ENCODE measurements at places on chromosomes 12 and 14. TPM values are rescaled to one million over a fixed set of nuclear protein-coding genes. Genes with fewer than 3 reads are reported as not detected.

The GDF11 gene
- total RNA-seq = 8.1 TPM

DNA sequence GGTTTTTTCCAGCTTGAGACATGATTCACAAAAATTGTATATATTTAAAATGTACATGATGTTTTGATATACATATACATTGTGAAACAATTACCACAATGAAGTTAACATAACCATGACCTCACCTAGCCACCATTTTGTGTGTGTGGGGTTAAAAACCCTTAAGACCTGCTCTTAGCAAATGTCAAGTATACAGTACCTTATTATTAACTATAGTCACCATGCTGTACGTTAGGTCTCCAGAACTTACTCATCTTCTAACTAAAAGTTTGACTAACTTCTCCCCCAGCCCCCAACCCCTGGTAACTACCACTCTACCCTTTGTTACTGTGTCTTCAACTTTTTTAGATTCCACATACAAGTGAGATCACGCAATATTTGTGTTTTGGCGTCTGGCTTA is 52.6 kb downstream of the EIF2S3B start:
- H3K4me1 ChIP-seq = no peaks in the 10 kb centered on the region
- no peak overlapping the region for H3K4me3 ChIP-seq
- H3K36me3 ChIP-seq = no peaks in the 10 kb centered on the region
- DNase-seq = no peak

DNA sequence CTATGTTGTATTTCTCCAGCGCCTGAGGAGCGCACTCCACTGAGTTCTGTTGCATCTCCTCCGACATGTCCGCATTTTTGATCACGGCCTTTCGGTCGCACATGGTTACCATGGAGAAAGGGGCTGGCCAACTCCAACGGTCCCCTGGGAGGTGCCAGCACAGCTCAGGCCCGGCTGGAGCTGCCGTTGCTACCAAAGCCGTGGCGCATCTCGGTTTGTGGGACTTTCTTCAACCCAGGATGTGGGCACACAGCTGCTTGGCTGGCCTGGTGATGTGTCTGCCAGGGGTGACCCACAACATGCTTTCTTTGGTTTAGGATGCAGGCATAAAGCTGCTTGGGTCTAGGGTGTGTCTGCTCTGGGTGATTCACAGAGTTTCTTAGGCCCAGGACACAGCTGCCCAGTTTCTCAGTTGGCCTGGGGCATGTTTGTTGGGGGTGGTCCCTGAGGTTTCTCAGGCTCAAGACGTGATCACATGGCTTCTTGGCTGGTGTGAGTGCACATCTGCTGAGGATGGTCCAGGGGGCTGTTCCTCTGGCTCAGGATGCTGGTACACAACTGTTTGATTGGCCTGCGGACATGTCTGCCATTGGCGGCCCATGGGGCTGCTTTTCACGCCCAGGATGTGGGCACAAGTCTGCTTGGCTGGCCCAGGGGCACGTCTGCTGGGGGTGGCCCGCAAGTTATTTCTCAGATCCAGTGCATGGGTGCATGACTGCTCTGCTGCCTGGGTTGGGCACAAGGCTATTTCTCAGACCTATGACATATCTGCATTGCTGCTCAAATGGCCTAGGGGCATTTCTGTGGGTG is 25.9 kb upstream of the GTF2A1 start:
- no peak overlapping the region for H3K27ac ChIP-seq
- H3K27me3 ChIP-seq = no peaks in the 10 kb centered on the region
- no peaks in the 10 kb centered on the region for H3K4me1 ChIP-seq
- no peak for DNase-seq
- no peaks in the 10 kb centered on the region for H3K36me3 ChIP-seq

DNA sequence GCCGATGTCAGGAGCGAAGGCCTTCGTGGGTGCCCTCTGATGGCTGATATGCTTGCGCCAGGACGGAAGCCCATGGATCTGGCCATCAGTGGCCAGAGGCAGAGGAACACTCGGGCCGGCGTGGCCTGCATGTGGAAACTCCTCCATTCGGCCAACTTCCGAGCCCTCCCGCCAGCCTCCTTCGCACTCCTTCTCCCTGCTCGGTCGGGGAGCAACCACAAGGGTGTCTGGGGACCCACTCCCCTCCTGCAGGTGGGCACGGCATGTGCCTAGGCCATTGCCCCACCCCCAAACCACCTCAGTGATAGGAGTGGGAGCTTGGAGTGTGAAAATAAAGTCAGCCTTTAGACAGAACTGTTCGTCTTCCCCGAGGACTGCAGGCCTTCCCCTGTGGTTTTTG is 231.3 kb downstream of the BCL11B start:
- no peak overlapping the region for H3K4me3 ChIP-seq
- H3K4me1 ChIP-seq = no peaks in the 10 kb centered on the region
- DNase-seq = no peak
- no peaks in the 10 kb centered on the region for H3K36me3 ChIP-seq

The DNAH10 gene
- not detected for total RNA-seq

DNA sequence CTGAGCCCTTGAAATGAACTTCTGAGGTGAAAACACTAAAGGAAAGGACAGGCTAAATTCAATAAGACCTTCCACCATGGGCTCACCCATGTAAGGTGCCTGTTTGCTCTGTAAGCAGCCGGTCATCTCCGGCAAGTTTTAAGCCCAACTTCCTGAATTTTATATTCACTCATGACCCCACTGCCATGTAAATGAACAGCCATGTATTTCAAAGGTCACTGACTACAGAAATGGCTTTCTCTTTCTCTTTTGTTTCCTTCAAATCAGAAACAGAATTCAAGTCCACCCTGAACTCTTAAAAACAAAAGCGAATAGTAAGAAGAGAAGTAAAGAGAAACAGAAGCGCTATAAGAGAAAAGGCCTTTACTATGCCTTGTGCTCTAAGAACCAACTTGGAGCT is 61.7 kb upstream of the OVCH1 start:
- peaks cover 5% of the 10 kb centered on the region for H3K36me3 ChIP-seq
- DNase-seq = no peak
- peak overlapping the region; percentile 25 for H3K27ac ChIP-seq
- no peaks in the 10 kb centered on the region for H3K27me3 ChIP-seq
- no peak overlapping the region for H3K4me3 ChIP-seq

DNA sequence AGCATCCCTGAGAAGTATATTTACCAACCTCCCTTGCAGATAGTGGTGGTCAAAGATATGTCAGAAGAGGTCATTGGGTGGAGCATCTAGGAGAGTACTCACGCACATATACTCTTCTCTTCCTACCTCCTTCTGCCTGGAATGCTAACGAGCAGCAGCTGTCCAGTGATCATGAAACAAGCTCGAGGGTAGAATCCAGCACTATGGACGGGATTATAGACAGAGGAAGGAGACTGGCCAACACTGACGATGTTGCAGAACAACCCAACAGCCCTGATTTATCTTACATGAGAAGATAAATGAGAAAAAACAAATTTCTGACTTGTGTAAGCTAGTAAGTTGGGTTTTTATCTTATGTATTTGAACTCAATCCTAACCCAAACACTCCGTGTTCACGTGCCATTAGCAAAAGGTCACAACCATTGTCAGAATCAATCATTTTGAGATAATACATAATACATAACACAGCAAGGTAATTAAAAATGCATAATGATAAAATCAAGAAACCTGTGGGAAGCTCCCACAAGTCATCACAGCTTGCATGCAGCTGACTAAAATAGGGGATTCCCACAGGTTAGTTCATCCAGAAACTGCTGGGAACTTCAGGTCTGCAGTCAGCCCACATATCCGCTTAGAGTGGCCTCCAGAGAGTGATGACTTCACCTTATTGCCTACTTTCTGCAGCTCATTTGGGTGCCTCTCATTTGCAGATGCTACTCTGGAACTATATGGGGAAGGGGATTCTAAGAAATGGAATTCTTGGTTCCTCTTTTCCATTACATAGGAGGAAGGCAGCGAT is 36.3 kb upstream of the STK38L start:
- no peaks in the 10 kb centered on the region for H3K36me3 ChIP-seq
- DNase-seq = no peak
- no peak overlapping the region for H3K4me3 ChIP-seq
- H3K27ac ChIP-seq = no peak overlapping the region
- no peaks in the 10 kb centered on the region for H3K27me3 ChIP-seq
- H3K4me1 ChIP-seq = no peaks in the 10 kb centered on the region

DNA sequence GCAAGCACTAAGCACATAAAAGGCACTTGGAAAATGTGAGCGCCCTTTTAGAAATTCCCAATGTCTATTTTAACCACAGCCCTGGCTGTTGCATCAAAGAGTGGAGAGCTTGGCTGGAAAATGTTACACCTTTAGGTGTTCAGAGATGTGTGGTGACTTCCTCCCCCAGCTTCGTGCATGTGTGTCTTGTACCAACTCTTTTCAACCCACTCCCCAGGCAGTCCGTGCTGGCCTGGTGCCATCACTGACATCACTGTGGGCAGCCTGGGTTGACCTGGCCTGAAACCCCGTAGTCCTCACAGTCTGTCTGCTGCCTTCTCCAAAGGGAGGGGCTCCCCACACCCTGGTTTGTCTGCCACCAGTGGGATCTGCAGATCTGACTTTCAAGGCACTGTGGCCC is 101.8 kb downstream of the SCARB1 start:
- peaks cover 3% of the 10 kb centered on the region for H3K4me1 ChIP-seq
- H3K36me3 ChIP-seq = no peaks in the 10 kb centered on the region
- H3K27me3 ChIP-seq = no peaks in the 10 kb centered on the region
- H3K27ac ChIP-seq = peak overlapping the region; percentile 13
- DNase-seq = no peak

The FAR2 gene
- total RNA-seq = 3.0 TPM

GRCh38 chr12:82959821-82960220 is 273.1 kb downstream of the TMTC2 start:
- H3K36me3 ChIP-seq = no peaks in the 10 kb centered on the region
- H3K27me3 ChIP-seq = no peaks in the 10 kb centered on the region
- no peaks in the 10 kb centered on the region for H3K4me1 ChIP-seq
- H3K27ac ChIP-seq = no peak overlapping the region
- H3K4me3 ChIP-seq = no peak overlapping the region

The NKX2-8 gene
- not detected for total RNA-seq

The GLIPR1L2 gene
- total RNA-seq = 3.8 TPM

- H3K4me1 ChIP-seq = no peaks in the 10 kb centered on the region
- H3K27me3 ChIP-seq = no peaks in the 10 kb centered on the region
- H3K36me3 ChIP-seq = peaks cover 38% of the 10 kb centered on the region
- no peak overlapping the region for H3K27ac ChIP-seq
- H3K4me3 ChIP-seq = no peak overlapping the region
Measured at GRCh38 chr14:88614218-88614907, 51.5 kb downstream of the ZC3H14 start.

DNA sequence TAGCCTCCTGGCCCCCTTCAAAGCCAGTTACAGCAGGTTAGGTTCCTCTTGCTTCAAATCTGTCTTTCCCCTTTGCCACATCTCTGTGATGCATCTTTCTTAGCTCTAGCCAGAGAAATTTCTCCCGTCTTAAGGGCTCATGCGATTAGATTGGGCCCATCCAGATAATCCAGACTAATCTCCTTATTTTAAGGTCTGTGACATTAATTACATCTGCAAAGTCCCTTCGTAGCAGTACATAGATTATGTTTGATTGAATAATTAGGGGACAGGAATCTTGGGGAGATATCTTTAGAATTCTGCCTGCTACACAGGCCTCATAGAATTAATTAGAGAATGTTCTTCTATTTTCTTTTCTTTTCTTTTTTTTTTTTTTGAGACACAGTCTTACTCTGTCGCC is 79.3 kb downstream of the SPATS2 start:
- H3K27me3 ChIP-seq = no peaks in the 10 kb centered on the region
- no peaks in the 10 kb centered on the region for H3K4me1 ChIP-seq
- H3K27ac ChIP-seq = no peak overlapping the region
- H3K4me3 ChIP-seq = no peak overlapping the region
- H3K36me3 ChIP-seq = no peaks in the 10 kb centered on the region

DNA sequence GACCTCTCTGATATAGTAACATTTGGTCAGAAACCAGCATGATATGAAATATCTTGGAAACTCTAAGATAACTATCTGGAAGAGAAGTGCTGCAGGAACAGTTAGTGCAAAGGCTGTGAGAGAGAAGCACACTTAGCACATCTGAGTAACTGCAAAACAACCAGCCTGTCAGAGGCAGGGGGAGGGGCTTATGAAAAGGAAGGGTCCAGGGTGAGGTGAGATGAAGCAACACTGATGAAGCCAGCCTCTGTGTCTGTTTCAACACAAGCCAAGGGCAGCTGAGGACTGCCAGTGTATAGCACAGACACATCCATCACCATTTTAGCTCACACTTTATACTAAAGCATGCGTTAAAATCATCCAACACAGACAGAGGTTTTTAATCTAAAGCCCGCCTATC is 37.4 kb upstream of the OVCH1 start:
- no peak overlapping the region for H3K4me3 ChIP-seq
- no peak overlapping the region for H3K27ac ChIP-seq
- DNase-seq = no peak
- H3K4me1 ChIP-seq = no peaks in the 10 kb centered on the region
- no peaks in the 10 kb centered on the region for H3K36me3 ChIP-seq
- no peaks in the 10 kb centered on the region for H3K27me3 ChIP-seq

The DDN gene
- total RNA-seq = 0.44 TPM
